ENCODE measurements at places on chromosomes 4 and X.

DNA sequence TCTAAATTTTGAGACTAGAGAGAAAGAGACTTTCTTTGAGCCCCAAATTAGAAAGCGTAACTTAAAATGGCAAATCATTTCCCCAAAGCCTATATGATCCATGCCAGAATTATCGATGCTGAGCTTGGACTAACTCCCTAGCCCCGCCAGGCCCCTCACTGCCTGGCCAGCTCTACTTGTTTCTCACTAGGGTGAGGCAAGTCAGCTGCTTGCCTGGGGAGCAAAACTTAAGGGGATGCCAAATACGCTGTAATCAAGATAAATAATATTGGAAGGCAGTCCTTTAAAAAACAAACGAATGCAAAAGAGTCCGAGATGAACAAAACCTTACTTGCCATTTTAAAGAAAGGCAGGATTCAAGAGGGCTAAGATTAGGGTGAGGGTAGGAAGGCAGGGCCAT, 236.0 kb downstream of the FRMPD4 start:
- no peak for DNase-seq

DNA sequence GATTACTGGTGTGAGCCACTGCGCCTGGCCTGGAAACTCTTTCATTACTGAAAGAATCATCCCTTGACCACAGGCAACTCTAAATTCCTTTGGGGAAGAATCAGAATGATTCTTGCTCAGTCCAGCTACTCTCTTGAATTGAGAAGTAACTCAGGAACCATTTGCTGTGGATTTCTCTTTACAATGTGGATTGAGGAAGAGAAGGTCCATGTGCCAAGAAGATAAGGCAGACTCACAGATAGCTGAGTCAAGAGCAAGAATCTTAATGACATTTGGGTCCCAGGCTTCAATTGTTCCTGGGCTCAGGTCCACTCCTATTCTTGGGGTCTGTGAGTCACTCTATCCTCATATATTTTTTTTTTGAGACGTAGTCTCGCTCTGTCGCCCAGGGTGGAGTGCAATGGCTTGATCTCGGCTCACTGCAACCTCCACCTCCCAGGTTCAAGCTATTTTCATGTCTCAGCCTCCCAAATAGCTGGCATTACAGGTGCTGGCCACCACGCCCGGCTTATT, 6.2 kb upstream of the MGARP start:
- no peak for DNase-seq

DNA sequence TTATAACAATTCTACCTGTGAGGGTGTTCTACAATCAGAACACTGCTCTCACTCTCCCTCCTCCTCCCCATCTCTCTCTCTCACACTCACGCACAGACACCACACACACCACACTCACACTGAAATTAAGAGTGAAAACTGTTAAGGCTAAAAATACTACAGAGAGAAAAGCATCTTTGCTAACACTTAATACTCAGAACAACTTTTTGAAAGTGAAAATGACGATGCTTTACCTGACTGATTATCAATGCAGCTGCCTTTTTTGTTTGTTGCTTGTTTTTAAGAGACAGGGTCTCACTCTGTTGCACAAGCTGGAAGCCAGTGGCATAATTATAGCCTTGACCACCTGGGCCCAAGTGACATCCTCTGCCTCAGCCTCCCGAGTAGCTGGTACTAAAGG, 222.4 kb downstream of the APBB2 start:
- no peak for DNase-seq

DNA sequence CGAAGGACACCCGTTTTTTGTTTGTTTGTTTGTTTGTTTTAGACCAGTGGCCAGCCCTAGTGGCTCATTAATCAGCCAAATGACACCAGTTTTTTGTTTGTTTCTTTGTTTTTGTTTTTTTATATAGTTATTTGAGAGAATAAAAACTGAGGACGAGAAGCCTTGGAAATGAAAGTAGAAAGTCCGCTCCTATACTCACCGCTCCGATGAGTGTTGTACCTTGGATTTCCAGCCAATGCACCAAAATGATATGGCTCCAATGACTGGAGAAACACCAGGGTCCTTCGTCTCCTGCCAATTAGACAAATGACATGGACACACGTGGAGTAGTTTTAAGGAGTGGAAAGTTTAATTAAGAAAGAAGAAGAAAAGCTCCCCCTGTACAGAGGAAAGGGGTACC, 87.9 kb downstream of the ZXDA start:
- DNase-seq: no peak

DNA sequence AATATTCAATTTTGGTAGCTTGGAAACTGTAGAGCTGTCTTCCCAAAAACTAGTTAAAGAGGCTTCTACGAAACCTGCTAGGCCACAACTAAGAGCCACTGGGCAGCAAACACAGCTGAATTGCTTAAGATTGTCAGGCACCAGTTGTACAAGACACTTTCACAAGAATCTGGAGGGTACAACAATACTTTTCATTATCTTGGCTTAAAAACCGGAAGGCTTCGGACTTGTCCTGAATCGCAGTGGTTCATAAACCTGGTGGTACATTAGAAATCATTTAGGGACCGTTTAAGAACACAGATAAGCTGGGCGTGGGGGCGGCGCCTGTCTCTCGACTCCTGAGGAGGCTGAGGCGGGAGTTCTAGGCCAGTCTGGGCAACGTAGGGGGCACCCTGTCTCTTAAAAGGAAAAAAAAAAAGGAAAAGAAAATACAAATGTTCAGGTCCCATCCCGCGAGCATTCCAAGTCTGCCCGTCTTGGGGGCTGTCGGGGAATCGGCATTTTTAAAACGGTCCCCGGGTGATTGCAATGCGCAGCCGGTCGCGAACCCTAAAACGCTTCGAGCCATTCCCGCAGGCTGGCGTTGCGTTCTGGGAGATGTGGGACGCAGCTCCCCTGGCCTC, 763 bp downstream of the PYURF start:
- no peak for DNase-seq

GRCh38 chr4:54550395-54551171, 107.2 kb upstream of the KIT start:
- DNase-seq: no peak

GRCh38 chr4:3263053-3263875, 14.3 kb downstream of the MSANTD1 start:
- no peak for DNase-seq

- DNase-seq: no peak
Observed at GRCh38 chr4:57443308-57443707, 333.1 kb upstream of the IGFBP7 start.

DNA sequence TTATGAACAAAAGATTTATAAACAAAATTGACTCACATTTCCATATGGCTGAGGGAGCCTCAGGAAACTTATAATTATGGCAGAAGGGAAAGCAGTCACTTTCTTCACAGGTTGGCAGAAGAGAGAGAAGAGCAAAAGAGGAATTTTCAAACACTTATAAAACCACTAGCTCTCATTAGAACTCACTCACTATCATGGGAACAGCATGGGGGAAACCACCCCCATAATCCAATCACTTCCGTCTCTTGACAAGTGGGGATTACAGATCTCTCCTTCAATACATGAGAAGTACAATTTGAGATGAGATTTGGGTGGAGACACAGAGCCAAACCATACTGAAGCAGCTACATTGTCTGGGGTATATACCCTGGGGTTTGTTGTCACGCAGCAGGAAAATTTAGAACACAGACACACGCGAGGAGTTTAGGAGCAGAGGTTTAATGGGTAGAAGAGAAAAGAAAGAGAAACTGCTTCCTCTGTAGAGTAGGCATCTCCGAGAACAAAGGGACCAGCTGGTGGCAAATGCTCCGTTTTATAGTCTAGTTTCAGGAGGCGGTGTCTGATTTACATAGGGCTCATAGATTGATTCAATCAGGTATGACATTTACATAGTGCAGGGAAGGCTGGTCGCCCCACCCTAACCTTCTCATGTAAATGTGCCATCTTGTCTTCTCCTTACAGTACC, 2277.7 kb upstream of the AGA start:
- no peak for DNase-seq

DNA sequence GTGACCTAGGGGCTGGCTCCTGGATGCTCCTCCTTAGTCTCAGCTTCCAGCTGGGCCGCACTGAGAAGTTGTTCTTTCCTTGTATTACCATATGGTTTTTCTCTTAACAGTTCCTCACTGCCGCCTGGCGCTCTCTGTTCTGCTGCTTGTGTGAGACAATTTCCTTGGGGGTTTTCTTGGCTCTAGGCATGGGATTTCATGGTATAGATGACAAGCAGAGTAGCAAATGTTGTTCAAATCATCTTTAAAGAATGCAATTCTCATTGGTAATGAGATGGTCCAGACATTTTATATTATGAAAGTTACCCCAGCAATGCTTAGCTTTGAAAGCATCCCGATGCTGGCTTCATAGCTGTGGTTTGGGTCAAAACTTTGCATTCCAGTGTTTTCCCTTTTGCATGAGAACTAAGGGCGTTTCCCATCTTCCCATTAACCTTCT, 37.6 kb downstream of the SEPTIN11 start:
- DNase-seq: no peak

DNA sequence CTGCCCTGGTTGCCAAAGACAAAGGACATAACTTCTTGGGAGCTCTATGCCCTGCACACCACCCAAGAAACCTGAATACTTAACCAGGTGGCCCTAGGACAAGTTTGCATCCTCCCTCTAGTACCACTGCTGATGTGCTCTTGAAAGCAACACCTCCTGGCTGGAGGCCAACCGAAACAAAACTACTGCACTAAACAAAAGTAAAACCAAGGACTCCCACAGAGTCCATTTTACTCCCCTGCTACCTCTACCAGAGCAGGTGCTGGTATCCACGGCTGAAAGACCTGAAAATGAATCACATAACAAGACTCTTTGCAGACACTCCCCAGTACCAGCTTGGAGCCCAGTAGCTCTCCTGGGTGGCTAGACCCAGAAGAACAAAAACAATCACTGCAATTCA, 941.8 kb downstream of the RAPGEF2 start:
- no peak for DNase-seq

DNA sequence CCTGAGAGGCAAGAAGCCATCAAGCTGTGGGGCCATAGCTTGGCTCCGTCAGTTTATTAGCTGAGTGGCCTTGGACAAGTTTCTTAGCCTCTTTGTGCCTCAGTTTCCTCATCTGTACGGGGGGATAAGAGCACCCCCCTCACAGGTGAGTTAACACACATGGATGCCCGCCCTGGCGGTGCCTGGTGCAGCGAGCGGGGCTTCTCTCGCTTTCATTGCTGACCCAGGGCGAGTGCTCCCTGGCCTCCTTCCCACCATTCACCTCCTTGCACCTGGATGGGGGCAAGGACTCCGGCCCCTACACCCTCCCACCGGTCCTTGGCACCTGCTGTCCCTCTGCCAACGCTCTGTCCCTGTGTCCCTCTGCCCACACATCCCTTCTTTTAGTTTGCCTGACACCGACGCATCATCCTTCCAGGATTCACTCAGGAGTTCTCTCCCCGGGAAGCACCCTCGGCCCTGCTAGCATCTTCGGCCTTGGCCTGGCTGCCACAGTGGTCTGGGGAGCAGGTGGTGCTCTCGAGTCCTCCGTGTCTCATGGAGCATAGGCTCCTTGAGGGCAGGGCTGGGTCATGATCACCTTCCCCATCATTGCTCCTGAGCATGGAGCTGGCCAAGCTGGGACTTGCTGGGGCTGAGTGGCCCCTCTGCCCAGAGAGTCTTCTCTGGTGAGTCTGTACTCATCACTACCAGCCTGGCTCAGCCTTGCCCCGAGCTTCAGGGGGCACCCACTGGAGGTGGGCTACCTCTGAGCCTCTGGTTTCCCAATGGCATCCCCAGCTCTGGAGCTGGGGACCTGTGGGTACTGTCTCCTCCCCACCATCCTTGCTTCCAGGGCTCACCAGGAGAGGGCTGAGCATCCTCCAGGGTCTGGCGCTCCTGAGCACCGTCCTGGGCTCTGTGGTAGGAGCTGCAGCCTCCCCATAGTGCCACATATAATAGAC, 53.8 kb upstream of the SORCS2 start:
- DNase-seq: no peak

DNA sequence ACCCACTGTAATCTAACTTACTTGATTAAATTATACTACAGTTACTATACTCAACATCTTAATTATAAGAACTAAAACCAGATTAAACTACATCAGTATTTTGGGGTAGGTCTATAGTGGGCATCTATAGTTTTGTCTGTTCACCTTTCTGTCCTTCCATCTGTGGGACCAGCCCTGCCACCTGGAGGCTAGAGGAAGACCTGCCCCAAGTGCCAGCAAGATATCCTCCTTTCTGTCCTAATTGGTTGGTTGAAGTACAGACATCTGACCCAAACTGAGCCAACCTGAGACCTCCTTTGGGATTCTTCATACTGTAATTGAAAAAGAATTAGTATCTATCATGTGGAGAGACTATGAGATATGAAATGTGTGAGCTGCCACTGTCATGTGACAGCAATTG, 172.2 kb upstream of the TLL1 start:
- no peak for DNase-seq

DNA sequence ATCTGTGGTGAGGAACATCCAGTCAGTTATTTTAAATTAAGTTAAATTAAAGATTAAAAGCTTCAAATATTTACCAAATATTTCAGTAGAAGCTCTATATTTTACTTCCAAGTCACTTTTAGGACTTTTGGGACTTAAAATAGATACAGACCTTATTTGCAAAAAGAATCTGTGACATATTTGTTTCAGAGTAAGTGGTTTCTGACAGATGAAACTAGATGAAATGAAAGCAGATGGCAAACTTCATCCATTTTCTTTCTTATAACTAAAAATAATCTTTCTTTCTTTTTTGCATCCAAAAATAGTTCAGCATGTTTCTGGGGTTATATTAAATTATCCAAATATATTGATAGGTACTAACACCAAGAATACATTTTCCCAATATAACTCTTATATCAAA, 6.6 kb upstream of the UTP3 start:
- no peak for DNase-seq

- DNase-seq: no peak
Observed at GRCh38 chrX:129798888-129799287, 19.1 kb downstream of the SASH3 start.

Data from stimulated activated CD8-positive, alpha-beta memory T cell treated with anti-CD3 and anti-CD28 coated beads, Interleukin-2, amount 100 ng/mL, for 1 hour (primary cell).